Activated CD4-positive, alpha-beta T cell treated with anti-CD3 and anti-CD28 coated beads, Interleukin-10, Interleukin-2, amounts not matched to agents 100 ng/mL and 50 ng/mL, durations not matched to agents 16 hours and 8 hours (primary cell): ENCODE measurements at places on chromosomes 7 and 10.

DNA sequence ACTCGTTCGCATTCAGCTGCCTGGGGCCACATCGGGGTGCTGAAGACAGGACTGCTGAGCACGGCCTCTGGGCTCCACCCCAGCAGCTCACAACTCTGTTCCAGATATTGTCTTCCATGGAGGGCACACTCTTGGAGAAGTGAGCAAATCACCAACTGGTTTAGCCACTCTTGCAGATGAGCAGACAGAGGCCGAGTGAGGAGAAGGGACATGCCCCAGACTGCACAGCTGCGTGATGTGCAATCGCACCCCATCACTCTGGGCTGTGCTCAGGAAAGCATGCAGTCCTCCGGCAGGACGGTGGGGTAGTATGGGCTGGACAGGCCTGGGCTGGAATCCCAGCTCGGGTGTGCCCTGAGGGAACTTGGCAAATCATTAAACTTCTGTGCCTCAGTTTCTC lies 111.6 kb downstream of the FAM53B start:
- DNase-seq: no peak

DNA sequence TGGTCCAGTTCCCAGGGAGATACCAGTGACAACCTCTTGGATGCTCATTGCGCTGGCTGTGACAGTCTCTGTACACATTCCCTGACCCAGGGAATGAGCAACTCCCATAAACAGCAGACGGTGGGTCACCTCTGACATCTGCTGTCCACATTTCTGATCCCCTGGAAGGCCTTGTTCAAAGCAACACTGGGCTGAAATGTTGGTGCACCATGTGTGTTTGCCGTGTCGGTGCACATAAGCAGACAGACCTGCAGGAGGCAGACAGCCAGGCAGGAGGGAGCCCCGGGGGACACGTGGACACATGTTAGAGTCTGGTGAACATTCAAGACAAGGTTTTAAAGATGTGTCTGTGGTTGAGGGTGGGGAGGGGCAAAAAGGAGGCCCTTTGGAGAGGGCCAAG lies 254.9 kb downstream of the PLXNA4 start:
- DNase-seq: no peak

- DNase-seq: no peak
These were observed 60.7 kb downstream of the OTUD1 start for GRCh38 chr10:23499372-23500132.

GRCh38 chr10:119663866-119664698 lies 12.9 kb downstream of the BAG3 start:
- peak; percentile 66 for DNase-seq

DNA sequence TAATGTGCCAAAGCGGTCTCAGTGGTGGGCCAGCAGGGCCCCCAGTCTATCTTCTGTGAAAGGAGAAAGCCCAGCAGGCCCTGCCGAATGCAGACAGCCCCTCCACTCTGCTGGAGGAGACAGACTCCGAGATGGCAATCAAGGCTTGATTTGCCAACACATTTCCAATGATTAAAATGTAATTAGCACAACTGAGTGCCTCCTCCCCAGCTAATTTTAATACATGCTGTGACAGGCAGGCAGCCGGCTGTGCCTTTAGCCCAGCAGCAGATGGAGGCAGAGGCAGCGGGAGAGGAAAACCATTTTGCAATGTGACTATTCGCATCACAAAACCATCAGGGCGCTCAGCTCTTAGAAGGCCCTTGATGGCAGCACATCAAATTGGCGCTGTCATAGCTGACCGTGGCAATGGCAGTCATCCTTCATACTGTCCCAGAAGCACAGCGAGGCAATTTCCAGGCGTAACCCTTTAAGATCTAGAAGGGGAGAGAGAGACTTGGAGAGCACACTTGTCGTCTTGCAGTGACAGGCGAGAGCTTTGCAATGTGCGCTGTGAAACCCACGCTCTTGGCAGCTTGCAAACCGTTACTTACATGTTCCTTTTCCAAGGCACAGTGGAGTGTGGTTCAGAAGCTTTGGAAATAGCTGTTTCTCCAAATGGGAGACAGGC lies 714.8 kb upstream of the GALNT17 start:
- DNase-seq: no peak

- DNase-seq: no peak
These were observed 108.2 kb downstream of the PTPN20 start for GRCh38 chr10:47019155-47020145.

DNA sequence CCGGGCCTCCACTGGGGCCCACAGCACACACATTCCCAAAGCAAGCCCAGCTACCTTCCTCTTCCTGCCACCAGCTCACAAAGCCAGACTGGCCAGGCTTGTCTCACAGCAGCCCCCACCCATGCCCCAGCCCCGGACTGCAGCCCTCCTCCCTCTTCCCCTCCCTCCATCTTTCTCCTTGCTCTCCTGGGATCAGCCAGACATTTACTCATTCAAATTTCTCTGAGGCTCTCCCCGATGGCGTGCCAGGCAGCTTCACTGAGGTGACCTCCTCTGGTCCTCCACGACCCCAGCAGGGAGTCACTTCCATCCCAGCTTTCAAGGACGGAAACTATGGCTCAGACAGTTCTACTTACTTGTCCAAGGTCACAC lies 187.5 kb downstream of the GRID1 start:
- no peak for DNase-seq

GRCh38 chr7:80999100-80999499 lies 80.2 kb upstream of the SEMA3C start:
- no peak for DNase-seq

- DNase-seq: no peak
These were observed 1020.6 kb downstream of the XPNPEP1 start for GRCh38 chr10:108902619-108903285.

DNA sequence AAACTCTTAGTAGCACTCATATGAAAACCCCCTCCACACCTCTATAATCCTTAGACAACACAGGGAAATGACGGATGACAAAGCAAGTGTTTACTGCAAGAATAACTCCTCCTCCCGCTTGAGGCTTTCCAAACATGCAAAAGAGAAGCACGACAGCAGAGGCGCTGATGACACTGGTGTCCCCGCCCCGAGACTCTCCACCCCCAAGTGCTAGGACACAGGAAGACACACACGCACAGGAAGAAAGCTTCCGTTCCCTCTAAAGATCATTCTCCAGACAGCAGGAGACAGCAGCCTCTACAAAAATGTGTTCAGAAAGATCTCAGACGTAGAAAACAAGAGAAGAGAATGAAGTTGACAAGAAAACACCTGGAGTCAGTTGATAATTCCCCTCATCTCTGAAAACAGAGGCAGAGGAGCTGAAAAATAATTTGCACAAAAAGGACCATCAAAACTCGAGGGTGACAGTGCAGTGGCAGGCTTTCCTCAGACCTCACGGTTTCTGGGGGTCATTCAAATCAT lies 90.2 kb downstream of the DLG5 start:
- peak; percentile 86 for DNase-seq

- peak; percentile 1 for DNase-seq
These were observed 46.3 kb upstream of the HBP1 start for GRCh38 chr7:107122486-107122911.

DNA sequence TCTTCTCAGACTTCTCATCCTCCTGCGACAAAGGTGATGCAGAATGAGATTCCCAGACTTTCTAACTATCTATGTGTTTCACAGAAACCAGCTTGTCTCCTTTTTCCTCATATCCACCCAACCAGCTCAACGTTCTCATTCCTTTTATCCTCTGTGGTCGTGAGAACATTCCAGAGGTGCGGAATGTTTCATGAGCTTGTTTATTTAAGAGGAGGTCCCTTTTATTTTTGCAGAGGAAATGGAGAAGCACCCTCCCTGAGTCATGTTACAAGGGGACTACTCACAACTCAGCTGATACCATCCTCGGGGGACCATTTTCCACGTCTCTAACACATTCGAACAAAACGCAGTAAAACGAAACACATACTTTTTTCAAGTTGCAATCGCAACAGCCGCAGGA lies 93.2 kb downstream of the ZRANB1 start:
- DNase-seq: no peak

DNA sequence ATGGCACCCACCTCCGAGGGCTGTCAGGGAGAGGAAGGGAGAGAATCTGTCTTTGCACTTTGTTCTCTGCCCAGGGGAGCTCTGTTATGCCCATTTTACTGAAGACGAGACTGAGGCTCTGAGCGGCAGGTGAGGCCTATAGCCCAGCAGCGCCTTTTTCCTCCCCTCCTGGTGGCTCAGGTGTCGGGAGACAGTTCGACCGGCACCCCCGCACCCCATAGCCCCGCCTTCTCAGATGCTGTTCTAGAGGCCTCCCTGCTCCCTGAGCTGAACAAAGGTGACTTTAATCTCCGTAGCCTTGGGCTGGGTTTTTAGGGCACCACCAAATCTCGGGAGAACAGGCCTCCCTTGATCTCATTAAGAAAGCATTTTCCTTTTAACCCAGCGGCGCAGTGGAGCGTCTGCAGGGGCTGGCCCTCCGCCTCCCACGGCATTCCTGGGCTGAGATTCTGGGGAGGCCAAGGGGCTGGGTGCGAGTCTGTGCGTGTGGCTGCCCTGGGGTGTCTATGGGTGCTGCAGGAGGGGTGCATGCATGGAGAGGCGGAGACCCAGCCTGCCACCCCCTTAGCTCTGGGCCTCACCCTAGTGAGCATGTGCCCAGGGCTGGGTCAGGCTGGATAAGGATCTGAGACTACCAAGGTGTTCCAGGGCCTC lies 3.3 kb downstream of the LFNG start:
- DNase-seq: peak; percentile 55

DNA sequence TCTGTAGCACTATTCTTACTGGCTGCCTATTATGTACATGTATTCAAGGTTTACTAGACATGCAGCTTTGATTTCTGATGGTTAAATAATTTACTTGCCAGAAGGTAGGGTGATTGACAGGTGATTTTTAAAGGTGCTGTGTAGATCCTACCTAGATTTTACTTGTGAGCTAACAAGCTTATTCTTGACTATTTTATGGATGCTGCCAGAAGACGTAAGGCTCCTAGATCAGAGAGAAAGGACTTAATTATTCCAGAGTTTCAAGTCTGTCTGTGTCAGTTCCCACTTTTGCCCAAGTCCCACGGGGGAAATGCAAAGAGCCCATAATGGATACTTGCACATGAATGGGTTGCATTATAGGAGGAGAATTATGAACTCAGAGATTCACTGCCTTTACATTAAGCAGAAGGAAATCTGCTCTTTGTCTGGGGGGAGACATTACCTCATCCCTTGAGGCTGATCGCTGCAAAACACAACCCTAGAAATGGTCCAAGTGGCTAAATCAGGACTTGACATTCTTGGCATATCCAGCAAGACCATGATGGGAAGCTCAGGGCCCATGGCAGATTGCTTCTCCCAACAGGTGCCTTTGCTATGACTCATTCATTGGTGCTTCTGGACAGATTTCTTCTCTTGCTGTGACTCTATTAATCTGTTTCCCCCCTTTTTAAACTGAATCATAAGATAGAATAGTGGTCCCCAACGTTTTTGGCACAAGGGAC lies 32.1 kb downstream of the GPR158 start:
- no peak for DNase-seq

DNA sequence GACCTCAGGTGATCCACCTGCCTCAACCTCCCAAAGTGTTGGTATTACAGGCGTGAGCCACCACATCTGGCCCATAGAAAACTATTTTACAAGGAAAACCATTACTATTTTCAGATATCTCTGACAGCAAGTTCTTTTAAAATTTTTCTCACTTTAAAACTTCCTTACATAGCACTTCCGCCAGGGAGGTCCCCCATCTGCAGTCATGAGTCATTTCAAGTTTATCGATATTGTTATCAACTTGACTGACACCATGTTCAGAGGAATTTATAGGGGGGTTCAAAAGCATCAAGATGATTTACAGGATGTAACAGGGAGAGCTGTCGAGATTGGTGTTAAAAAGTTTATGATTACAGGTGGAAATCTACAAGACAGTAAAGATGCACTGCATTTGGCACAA lies 88.8 kb downstream of the NRBF2 start:
- DNase-seq: peak; percentile 60

GRCh38 chr7:78514634-78515033 lies 716.1 kb downstream of the PHTF2 start:
- no peak for DNase-seq

DNA sequence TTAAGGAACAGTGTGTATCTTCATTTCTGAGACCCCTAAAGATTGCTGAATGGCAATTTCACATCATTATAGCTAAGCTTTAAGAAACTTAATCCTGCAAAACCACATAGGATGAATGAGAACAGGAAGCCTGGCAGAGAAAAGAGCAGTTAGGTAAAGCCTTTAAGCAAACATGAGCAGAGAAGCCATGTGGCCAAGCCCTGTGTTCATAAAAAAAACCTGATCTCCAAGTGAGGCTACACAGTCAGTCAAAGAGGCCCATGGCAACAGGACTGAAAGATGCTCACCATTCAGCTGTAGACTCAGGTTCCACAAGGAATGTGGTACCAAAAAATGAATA lies 9.3 kb downstream of the LIPA start:
- no peak for DNase-seq

- DNase-seq: no peak
These were observed 16.5 kb upstream of the GPR22 start for GRCh38 chr7:107453388-107453787.

GRCh38 chr10:43354330-43354635 lies 17.2 kb upstream of the FXYD4 start:
- DNase-seq: no peak

DNA sequence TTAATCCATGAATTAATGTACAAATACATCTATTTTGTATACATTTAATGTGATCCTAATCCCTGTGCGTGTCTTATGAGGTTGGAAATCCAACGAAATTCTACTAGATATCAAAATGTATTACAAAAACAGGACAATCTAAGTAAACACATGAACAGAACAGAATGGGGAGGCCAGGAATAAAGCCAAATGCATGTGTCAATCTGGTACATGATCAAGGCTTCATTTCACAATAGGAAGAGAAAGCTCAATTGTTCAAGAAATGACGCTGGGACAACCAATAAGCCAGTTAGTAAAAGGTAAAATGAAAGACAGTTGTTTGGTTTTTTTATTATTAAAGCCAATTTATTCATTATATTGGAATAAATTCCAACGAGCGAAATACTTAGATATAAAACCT lies 83.0 kb downstream of the COL13A1 start:
- no peak for DNase-seq

DNA sequence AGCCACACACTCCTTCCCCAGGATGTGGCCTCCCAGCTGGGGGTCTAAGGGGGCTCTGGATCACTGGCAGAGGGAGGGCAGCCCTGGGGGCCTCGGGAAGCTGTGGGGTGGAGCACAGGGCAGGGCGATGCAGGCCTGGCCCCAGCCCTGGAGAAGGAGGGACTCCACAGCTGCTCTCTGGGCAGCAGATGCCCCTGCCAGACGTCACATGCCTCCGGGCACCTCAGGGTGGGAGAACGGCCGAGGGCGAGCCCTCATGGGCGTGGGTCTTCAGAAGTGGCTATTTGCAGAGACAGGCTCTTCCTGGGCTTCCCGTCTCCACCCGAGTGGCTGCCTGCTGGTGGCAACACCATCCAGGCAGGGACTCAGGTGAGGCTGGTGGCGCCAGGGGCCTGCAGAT lies 16.0 kb upstream of the ADGRA1 start:
- DNase-seq: no peak

DNA sequence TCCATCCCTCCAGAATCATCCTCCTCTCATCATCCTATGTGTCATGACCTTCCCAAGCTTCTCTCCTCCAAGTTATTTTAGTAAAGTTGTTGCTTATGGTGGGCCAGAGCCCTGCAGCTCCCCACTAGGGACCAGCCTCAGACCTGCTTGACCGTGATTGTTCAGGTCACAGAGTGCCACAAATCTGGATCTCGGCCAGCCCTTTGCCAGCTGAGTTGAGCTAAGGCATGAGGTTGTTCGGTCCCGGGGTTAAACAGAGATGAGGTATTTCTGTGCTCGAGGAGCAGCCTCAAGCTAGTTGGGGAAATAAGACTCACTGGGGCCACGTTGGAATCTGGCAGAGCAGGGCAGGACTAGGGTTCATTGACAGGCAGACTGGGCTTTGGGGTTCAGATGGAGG lies 66.3 kb upstream of the PPIF start:
- no peak for DNase-seq
